OCI-LY7 (cell line): ENCODE measurements at places on chromosomes 11 and 22.

- DNase-seq: peak; percentile 43
Observed at GRCh38 chr22:29765905-29766631, 739 bp downstream of the ZMAT5 start.

DNA sequence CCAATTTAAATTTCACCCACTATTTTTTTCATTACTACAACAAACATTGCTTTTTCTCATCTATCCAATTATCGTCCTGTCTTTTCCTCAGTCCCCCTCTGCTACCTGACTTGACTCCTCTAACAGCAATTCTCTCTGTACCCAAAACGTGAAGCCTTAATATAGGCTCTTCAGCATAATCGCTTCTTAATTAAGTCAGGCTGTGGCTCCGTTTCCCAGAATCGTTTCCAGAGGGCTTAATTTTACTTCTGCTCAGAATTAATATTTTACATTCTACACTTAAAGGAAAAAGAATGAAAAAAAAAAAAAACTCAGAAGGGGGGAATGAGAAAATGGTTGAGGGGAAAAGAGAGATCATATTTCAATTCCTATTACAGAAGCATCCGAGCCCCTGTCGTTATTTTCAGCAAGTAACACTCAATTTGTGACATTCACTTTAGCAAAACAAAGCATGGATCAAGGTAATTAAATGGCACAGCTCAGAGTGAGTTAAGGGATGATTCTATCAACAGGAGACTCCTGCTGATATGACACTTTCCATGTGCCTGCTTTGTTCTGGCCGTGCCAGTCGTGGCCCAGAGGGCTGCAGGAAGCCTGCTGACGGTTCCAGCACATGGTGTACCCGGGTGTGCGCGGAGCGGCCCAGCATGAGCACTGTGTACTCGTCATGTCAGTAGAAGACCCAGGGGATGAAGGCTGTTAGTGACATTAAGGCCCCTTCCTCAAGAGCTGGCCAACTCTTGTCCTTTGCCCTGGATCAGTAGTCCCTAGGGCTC is 272.5 kb downstream of the NTM start:
- DNase-seq: no peak

DNA sequence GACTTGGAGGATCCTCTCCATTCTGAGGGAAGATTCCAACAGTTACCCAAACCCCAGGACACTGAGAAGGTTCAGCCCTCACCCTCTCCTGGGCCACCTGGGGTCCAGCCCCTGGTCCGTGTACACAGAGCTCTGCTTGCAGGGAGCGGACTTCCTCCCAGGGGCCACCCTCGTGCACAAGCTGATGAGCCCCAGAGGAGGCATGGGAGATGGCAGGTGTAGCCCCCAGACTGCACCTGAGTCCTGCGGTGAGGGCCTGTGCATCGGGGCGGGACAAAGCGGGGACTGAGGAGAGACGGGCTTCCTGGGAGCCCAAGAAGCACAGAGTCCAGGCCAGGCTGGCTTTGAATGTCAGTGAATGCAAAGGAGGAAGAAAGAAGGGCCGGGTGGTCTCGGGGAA is 1374.9 kb downstream of the BRD1 start:
- no peak for DNase-seq

- DNase-seq: no peak
Observed at GRCh38 chr11:85776951-85777602, 33.9 kb downstream of the SYTL2 start.

DNA sequence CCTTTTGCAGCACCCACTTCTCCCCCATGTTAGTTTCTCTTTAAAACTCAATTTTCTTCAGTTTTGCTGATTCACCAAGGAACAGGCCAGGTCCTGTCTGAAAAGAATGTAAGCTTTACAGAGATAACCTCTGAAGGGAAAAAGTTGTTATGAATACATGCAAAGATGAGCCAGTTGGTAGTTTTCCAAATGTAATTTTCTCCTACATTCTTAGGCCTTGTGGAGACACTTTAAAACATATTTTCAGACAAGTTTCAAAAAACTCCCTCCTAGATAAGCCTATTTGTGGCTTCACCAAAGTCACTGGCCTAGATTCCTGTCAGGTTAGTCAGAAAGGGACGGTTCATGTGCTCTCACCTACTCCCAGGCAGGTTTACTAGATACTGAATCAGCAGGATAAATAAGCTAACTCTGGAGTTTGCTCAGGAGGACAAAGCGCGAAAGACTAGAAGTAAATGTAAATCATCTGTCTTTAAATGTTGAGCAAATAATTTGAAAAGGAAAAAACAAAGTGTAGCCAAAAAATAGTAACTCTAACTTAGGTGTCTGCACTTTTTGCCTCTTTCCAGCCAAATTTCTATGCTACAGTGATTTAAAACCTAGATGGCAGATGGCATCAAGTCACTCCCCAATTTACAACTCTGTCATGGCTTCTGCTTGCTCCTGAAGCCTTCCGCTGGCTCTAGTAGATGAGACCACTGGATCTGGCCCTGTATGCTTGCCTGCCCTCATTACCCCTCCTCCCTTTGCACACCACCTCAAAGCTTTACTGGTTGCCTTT is 4.9 kb upstream of the ATP6V1E1 start:
- DNase-seq: no peak
